Mesenchymal stem cell (in vitro differentiated cells and primary cell): ENCODE measurements at places on chromosomes 5 and 9.

DNA sequence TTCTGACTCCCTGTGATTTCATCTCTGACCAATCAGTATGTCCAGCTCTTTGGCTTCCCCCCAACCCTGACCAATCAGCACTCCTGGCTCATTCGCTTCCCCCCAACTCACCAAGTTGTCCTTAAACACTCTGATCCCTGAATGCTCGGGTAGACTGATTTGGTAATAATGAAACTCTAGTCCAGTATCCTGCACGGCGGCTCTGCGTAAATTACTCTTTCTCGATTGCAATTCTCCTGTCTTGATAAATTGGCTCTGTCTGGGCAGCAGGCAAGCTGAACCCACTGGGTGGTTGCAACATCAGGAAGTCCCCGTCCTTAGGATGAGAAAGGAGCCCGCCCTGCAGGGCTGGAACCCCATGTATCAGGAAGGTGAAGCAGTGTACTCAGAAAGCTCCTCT lies 10.4 kb downstream of the FCN2 start:
- DNase-seq, result no peak

GRCh38 chr9:101333490-101333889 lies 51.3 kb downstream of the BAAT start:
- DNase-seq, result no peak

DNA sequence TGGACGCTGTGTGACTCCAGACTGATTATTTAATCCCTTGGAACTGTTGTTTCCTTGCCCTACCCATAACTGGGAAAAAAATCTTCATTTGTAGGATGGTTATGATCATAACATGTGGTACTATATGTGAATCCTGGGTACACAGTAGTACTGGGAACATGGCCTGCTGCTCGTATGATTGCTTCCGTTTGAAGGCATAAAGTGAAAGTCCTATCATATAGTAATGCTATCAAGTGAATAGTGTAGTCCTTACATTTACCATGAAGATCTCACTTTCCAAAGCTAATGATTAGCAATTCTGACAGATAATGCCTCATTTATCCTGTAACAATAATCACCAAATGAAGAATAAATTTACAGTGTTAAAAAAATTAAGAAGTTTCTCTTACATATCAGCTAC lies 53.2 kb downstream of the MEF2C start:
- DNase-seq, result no peak

GRCh38 chr5:95617057-95617456 lies 2.8 kb upstream of the GPR150 start:
- no peak for DNase-seq

- no peak for DNase-seq
These were observed 325.6 kb downstream of the ENC1 start for GRCh38 chr5:74314906-74315305.

- peak; percentile 78 for DNase-seq
These were observed at the start of gene LHFPL2 for GRCh38 chr5:78648359-78649210. TSS of gene LHFPL2 (minus strand) at chr5:78648772. CDS start at chr5:78510213, 138,559 bp downstream.

DNA sequence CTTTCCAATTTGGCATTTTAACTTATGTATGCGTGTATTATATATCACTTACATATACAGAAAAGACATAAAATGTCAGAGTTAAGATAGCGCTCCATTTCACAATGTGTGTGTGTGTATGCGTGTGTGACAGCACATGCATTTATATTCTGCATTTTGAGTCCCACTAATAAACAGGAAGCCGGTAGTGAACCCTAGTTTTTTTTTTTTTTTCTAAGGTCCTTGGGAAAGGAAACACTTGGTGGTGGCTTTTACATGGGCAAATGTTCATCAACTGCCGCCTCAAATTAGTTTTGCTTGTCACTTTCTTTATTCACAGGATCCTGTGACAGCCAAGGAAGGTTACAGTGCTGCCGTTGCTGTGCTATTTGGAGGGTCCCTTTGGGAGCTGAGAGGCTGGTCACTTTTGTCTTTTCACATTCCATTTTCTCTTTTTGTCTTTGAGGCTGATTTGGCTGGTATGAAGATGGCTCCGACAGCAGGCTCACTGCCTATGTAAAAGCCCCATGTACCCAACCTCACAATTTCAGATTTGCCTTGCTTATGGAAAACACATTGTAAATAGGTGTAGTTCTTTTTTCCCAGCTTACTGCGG lies 298.9 kb downstream of the CSNK1G3 start:
- DNase-seq, result no peak

- DNase-seq, result no peak
These were observed 91.8 kb upstream of the DMRTA1 start for GRCh38 chr9:22354699-22355384.

DNA sequence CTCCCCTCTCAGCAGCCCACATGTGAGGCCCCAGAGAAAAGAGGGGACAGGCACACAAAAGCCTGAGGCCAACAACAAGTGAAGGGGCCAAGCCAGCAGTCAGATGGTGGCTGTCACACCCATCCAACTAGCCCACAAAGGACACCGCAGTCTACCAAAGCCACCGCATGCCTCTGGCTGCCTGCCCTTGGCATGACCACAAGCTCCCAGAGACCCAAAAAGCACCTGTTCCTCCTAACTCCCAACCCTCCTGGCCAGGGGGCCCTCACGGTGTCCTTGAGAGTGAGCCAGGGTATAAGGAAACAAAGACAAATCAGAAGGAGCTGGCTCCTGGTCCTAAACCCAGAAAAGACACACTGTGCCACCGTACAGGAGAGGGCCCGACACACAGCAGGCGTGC lies 77.8 kb upstream of the LRRTM2 start:
- no peak for DNase-seq

GRCh38 chr9:91315191-91315590 lies 46.5 kb downstream of the AUH start:
- no peak for DNase-seq

- DNase-seq, result no peak
These were observed 1.3 kb downstream of the TLX3 start for GRCh38 chr5:171310212-171310818.

DNA sequence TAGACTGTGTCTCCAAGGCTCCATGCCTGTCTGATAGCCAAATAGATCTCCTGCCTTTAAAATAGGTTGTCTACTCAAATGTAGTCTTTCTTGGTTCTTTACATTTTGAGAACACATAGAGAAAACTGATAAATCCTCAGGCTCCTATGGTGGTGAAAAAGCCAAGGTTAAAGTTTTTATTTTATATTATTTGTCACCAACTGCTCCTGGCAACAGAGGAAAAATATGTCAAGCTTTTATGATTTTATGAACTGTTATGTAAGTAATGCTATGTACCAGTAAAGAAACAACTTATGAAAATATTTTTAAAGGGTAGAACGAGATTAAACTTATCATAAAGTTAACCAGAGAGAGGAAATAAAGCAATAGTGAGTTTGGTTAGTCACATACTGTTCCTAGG lies 222.8 kb downstream of the NR2F1-AS1 start:
- DNase-seq, result no peak

DNA sequence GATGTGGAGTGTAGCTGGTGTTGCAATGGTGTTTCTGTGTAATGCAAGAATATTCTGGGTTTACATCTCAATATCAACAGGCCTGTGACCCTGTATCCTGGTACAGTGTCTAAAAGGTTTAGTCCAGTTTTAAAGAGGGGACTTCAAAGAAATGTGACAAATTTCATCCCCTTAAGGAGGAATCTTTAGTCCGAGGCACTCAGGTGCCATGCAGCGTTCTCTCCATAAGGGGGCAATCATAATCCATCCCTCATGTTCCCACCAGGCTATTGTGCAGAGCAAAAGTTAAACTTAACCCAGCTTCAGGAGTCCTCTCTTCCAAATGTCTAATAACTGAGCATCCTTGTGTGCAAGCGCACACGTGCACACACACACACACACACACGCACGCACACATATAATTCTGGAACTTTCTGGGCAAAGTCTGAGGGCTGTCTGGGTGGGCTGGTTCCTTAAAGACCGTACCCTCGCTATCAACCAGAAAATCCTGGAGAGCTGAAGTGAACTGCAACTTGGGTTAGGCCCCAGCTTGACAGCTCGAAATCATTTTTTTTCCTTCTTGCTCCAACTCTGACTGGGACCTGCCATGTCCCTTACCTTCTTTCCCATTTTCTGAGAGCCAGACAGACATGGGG lies 46.0 kb downstream of the CRB2 start:
- peak; percentile 55 for DNase-seq

GRCh38 chr9:87307848-87308247 lies 189.8 kb upstream of the DAPK1 start:
- DNase-seq, result no peak

- DNase-seq, result no peak
These were observed 113.5 kb downstream of the TSSK1B start for GRCh38 chr5:113321276-113321675.

DNA sequence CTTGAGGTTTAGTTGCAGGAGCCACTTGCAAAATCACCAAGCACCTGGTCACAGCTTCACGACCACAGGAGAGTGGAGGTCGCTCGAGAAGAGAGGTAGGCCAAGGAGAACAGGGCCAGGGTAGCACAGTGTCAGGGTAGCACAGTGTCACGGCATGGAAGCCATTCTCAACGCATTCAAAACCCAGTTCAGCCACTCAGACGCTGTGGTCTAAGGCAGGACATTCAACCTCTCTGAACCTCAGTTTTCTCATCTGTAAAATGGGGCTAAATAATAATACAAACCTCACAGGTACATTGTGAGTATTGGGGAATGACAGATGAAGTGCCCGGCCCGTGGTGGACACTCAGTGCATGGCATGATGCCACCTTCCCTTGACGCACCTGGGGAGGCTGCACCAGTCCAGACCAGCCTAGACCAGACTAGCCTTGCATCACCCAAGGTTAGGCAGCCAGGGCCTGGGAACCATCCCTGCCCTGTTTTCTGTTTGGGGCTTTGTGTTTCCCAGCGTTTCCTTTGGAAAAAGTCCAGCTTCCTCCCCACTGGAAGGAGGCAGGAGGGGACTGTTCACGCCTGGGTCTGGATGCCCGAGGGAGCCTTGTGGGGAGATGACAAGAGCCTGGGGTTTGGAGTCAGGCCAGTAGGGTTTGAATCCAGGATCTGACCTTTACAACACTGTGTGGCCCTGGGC lies 7.8 kb upstream of the LMX1B start:
- no peak for DNase-seq

GRCh38 chr5:111320953-111321352 lies 96.8 kb downstream of the CAMK4 start:
- no peak for DNase-seq

DNA sequence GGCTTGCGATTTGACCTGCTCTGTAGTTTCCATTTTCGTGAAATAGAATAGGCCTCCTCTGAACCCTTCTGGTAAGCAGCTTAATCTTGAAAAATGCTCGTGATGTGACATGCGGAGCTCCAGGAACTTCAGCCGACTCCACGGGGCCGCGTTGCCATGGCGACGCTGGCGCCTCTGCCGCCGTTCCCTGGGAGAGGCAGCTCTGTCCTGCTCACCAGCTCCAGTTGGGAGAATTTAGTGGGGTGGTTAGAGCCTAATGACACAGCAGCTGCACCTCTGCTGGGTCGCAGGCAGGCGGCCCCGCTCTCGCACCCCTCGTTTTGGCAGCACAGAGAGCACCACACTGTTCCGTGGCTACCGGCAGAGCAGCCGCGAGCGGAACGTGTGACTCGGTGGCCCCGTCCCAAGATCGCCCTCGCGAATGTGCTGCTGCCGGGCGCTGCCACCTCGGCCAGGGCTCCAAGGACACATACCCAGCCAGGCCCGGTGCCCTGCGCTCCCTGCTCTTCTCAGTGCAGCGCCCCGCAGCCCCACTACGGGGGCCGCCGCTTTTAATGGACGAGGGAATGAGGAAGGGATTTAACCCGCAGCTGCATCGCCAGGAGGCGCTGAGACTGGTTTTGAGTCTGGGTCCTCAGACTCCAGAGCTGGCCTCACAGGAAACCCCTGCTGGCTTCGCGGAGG lies 131.2 kb upstream of the LMX1B start:
- DNase-seq, result peak; percentile 67

GRCh38 chr9:135491764-135492163 lies 8.7 kb upstream of the MRPS2 start:
- no peak for DNase-seq

DNA sequence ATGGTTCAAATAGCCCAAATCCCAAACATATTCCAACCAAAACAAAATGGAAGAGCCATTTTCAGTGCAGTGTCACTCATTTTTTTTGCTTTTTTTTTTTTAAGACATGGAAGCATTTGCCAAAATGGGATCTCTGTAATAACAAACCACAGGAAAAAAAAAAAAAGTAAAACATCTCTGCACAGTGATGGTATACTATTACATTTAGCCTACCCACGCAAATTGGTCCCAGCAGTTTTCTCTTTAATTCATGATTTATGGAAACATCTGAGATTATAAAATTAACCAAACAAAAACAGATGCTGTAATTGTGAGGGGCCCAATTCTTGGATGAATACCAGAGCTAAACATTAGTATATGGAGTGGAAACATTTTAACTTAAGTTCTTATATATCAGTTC lies 566.6 kb downstream of the ZNF608 start:
- no peak for DNase-seq

- DNase-seq, result no peak
These were observed 23.6 kb downstream of the TPD52L3 start for GRCh38 chr9:6351737-6352136.

GRCh38 chr5:111079846-111080245 lies 8.3 kb downstream of the TSLP start:
- DNase-seq, result no peak

- DNase-seq, result peak; percentile 35
These were observed 1.2 kb downstream of the TLR4 start for GRCh38 chr9:117705386-117705785.

DNA sequence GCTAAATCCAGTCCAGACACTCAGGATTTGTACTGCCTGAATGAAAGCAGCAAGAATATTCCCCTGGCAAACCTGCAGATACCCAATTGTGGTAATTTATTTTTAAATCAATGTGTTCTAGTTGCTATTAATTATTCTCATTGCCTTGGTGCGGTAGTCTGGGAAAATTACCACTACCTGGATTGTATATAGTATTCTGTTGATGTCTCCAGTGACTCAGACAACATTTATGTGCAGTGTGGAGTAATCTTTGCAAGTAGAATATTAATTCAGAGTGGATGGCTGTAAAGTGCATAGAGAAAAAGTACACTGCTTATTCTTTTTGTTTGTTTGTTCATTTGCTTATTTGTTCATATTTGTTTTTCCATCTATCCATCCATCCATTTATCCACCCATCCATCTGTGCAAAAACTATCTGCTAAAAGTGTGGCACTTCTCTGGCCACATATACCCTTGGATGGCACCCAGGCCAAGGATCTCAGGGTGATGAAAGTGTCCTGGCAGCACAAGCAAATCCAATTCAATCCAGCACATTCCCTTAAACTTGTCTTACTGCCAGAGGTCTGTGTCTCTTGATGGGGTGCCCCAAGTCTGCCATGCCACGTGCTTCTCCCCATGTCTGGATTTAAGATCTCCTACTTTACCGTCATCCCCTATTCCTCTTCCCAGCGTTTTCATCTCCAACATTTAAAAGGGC lies 41.3 kb downstream of the NTRK2 start:
- DNase-seq, result no peak

- DNase-seq, result peak; percentile 24
These were observed 80.9 kb downstream of the YIPF5 start for GRCh38 chr5:144089401-144090021.
